CD4-positive, alpha-beta T cell (primary cell): ENCODE measurements at places on chromosomes 4 and X. TPM values are rescaled to one million over a fixed set of nuclear protein-coding genes. Genes with fewer than 3 reads are reported as not detected.

- DNase-seq: no peak
- H3K4me1 ChIP-seq: no peaks in the 10 kb centered on the region
- no peak overlapping the region for H3K27ac ChIP-seq
- H3K36me3 ChIP-seq: no peaks in the 10 kb centered on the region
- no peak overlapping the region for H3K4me3 ChIP-seq
These were observed 222.7 kb upstream of the HAND2 start for GRCh38 chr4:173752610-173753230.

GRCh38 chrX:148381603-148382002, 118.8 kb upstream of the AFF2 start:
- peak overlapping the region; percentile 46 for H3K4me3 ChIP-seq
- H3K4me1 ChIP-seq: peaks cover 21% of the 10 kb centered on the region
- peak; percentile 6 for DNase-seq
- H3K36me3 ChIP-seq: no peaks in the 10 kb centered on the region

GRCh38 chrX:119516157-119516702, 48.0 kb downstream of the SLC25A5 start:
- peak; percentile 9 for DNase-seq
- no peaks in the 10 kb centered on the region for H3K36me3 ChIP-seq
- no peak overlapping the region for H3K4me3 ChIP-seq
- H3K27ac ChIP-seq: no peak overlapping the region
- H3K4me1 ChIP-seq: peaks cover 2% of the 10 kb centered on the region

DNA sequence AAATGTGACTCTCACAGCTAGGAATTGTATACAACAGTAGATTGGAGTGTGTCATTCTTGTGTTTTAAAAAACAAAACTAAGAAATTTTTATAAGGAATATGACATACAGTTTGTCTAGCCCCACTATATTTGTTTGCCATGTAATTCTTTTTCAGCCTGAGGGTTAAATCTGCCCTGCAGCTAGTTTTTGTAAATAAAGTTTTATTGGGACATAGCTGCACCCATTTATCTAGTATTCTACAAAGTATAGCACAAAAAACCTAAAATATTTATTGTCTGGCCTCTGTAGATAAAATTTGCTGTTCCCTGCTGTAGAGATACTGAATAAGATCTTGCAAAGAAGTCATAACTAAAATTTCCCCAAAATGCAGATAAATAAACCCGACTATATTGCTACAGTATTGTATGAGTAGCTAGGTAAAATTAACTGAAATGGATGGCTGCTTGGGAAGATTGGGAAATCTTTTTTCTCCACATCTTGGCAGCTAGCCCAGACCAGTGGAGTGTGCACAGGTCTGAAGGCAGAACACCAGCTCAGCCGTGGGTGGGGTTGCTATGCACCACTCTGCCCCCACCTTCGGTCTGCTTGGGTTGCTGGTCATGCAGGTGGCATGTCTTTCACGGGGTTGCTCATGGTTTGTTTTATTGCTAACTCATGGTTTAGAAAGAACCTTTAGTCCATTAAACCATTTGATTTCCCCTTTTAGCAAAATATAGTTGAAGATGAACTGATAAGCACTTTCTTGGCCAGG, 127.9 kb downstream of the KLHL8 start:
- H3K4me3 ChIP-seq: no peak overlapping the region
- H3K4me1 ChIP-seq: peaks cover 5% of the 10 kb centered on the region
- no peak overlapping the region for H3K27ac ChIP-seq
- peaks cover 33% of the 10 kb centered on the region for H3K36me3 ChIP-seq
- H3K27me3 ChIP-seq: no peaks in the 10 kb centered on the region

- H3K4me1 ChIP-seq: no peaks in the 10 kb centered on the region
- no peaks in the 10 kb centered on the region for H3K36me3 ChIP-seq
- DNase-seq: no peak
- H3K4me3 ChIP-seq: no peak overlapping the region
- no peak overlapping the region for H3K27ac ChIP-seq
These were observed 131.2 kb downstream of the HTR2C start for GRCh38 chrX:114715096-114715495.

GRCh38 chrX:30589146-30589888, 11.8 kb upstream of the TASL start:
- no peak overlapping the region for H3K4me3 ChIP-seq
- no peaks in the 10 kb centered on the region for H3K36me3 ChIP-seq
- no peak overlapping the region for H3K27ac ChIP-seq
- H3K4me1 ChIP-seq: no peaks in the 10 kb centered on the region
- DNase-seq: no peak

CLIC2 gene
- total RNA-seq: 0.89 TPM

DNA sequence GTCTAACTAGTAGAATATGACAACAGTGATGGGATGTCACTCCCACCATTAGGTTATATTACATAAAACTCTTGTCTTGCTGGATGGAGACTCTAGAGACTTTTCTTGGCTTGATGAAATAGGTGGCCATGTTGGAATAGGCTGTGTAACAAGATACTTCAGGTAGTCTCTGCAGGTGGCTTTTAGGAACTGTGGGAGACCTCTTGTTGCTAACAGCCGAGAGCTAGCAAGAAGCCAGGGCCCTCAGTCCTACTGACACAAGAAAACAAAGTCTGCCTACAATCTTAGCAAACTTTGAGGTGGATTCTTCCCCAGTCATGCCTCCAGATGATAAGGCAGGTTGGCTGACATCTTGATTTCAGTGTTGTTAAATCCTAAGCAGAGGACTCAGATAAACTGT, 72.5 kb downstream of the GNL3L start:
- no peaks in the 10 kb centered on the region for H3K4me1 ChIP-seq
- no peaks in the 10 kb centered on the region for H3K27me3 ChIP-seq
- no peak overlapping the region for H3K4me3 ChIP-seq
- H3K27ac ChIP-seq: no peak overlapping the region

- H3K4me3 ChIP-seq: no peak overlapping the region
- H3K27ac ChIP-seq: no peak overlapping the region
These were observed 132.2 kb upstream of the FAM47B start for GRCh38 chrX:34810364-34810763.

GRCh38 chr4:139229534-139230039, 50.4 kb downstream of the MGARP start:
- DNase-seq: peak; percentile 64
- no peaks in the 10 kb centered on the region for H3K36me3 ChIP-seq
- no peak overlapping the region for H3K4me3 ChIP-seq
- H3K27ac ChIP-seq: no peak overlapping the region

DNA sequence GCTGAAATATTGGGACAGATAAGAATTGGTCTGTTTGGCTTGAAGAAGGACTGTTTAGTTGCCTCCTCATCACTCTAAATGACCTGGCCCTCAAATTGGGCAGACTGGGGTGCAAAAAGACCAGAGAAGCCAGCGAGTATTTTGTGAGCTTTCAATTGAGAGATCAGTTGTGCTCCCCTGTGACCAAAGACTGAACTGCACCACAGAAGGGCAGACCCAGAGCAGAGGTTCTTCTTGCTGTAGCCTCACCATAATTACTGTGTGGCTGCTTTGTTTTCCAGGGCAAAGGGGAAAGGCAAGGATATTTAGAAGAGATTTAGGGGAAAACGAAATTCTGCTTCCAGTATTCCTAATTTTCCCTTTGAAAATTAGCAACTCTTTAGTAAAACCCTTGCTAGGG, 104.0 kb upstream of the MBNL3 start:
- no peaks in the 10 kb centered on the region for H3K27me3 ChIP-seq
- H3K27ac ChIP-seq: no peak overlapping the region
- no peaks in the 10 kb centered on the region for H3K4me1 ChIP-seq
- H3K36me3 ChIP-seq: no peaks in the 10 kb centered on the region
- DNase-seq: no peak
- no peak overlapping the region for H3K4me3 ChIP-seq

GRCh38 chr4:184762100-184762499, 28.2 kb upstream of the CENPU start:
- peak overlapping the region; percentile 50 for H3K27ac ChIP-seq
- peaks cover 33% of the 10 kb centered on the region for H3K36me3 ChIP-seq
- no peaks in the 10 kb centered on the region for H3K27me3 ChIP-seq
- peak overlapping the region; percentile 21 for H3K4me3 ChIP-seq

- no peak overlapping the region for H3K27ac ChIP-seq
- H3K27me3 ChIP-seq: no peaks in the 10 kb centered on the region
- H3K36me3 ChIP-seq: no peaks in the 10 kb centered on the region
- no peak overlapping the region for H3K4me3 ChIP-seq
- no peak for DNase-seq
These were observed 102.3 kb downstream of the LARP1B start for GRCh38 chr4:128163177-128164117.

FGF13 gene
- not detected for total RNA-seq

PIGA gene
- 130 TPM for total RNA-seq

GRCh38 chr4:25549413-25549812, 106.2 kb upstream of the SLC34A2 start:
- DNase-seq: no peak
- no peaks in the 10 kb centered on the region for H3K4me1 ChIP-seq
- no peak overlapping the region for H3K4me3 ChIP-seq
- H3K36me3 ChIP-seq: no peaks in the 10 kb centered on the region
- peaks cover 3% of the 10 kb centered on the region for H3K27me3 ChIP-seq

DNA sequence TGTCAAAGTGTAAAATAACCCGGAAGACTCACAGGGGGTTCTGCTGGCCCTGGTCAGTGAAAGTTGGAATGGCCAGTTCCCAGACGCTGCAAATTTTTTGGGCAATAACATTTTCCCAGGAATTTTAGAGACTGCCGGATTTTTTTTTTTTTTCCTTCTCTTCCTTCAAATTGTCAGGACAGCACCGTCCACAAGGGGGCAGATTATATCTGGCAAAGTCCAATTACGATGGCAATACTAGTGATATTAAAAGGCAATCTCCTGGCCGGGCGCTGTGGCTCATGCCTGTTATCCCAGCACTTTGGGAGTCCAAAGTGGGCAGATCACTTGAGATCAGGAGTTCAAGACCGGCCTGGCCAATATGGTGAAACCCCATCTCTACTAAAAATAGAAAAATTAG, 20.5 kb downstream of the SLC25A5 start:
- peaks cover 8% of the 10 kb centered on the region for H3K4me1 ChIP-seq
- no peak overlapping the region for H3K4me3 ChIP-seq
- no peak overlapping the region for H3K27ac ChIP-seq
- no peaks in the 10 kb centered on the region for H3K27me3 ChIP-seq
- peak; percentile 59 for DNase-seq

DNA sequence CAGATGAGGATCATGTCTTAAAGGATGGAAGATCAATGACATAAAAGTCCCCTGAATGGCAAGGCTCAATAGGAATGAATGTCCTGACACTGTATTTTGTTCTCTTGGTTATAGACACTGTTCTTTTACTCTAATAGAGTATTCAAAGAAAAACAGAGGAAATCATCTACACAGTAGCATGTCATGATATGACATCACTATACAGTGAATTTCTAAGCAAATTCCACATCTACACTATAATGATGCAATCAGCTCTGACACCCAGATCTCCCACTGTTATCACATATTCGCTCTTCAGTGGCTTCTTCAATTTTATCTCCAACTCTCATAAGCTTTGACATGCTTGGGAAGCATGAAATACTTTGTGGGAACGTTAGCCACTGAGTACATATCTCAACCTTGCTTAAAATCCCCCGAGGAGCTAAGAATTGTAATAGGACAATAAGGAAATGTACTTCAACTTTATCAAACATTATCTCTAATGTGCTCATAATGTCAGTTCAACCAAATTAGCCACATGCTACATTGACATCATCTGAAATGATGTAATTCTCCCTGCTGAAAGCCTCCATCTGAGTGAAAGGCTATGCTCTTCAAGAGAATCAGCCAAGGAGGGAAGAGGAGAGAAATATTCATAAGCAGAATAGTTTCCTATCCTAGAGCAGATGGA, 139.6 kb upstream of the PTCHD1 start:
- H3K4me1 ChIP-seq: no peaks in the 10 kb centered on the region
- H3K27me3 ChIP-seq: no peaks in the 10 kb centered on the region
- no peak for DNase-seq
- H3K4me3 ChIP-seq: no peak overlapping the region
- no peaks in the 10 kb centered on the region for H3K36me3 ChIP-seq

SHISA3 gene
- total RNA-seq: not detected

GRCh38 chr4:2552806-2553205, 16.4 kb downstream of the FAM193A start:
- peaks cover 15% of the 10 kb centered on the region for H3K4me1 ChIP-seq
- no peak overlapping the region for H3K27ac ChIP-seq
- no peaks in the 10 kb centered on the region for H3K27me3 ChIP-seq
- no peak for DNase-seq
- H3K4me3 ChIP-seq: no peak overlapping the region
- H3K36me3 ChIP-seq: no peaks in the 10 kb centered on the region

GRCh38 chrX:1720836-1721235, 106.0 kb downstream of the ASMT start:
- DNase-seq: no peak
- no peaks in the 10 kb centered on the region for H3K4me1 ChIP-seq
- H3K27me3 ChIP-seq: no peaks in the 10 kb centered on the region
- H3K36me3 ChIP-seq: no peaks in the 10 kb centered on the region
- no peak overlapping the region for H3K27ac ChIP-seq
- H3K4me3 ChIP-seq: no peak overlapping the region

L1CAM gene
- total RNA-seq: 0.89 TPM

CLDN22 gene
- not detected for total RNA-seq

- no peak overlapping the region for H3K27ac ChIP-seq
- no peaks in the 10 kb centered on the region for H3K27me3 ChIP-seq
- no peaks in the 10 kb centered on the region for H3K4me1 ChIP-seq
- H3K4me3 ChIP-seq: no peak overlapping the region
- no peak for DNase-seq
These were observed 274.1 kb upstream of the MAGEB2 start for GRCh38 chrX:29941287-29941686.

GRCh38 chrX:13285693-13286092, 34.2 kb downstream of the ATXN3L start:
- DNase-seq: no peak
- no peaks in the 10 kb centered on the region for H3K27me3 ChIP-seq
- H3K36me3 ChIP-seq: no peaks in the 10 kb centered on the region
- H3K27ac ChIP-seq: no peak overlapping the region
- no peaks in the 10 kb centered on the region for H3K4me1 ChIP-seq

DUSP21 gene
- not detected for total RNA-seq

GRCh38 chrX:107485013-107485412, 35.6 kb downstream of the FRMPD3 start:
- no peak for DNase-seq
- no peak overlapping the region for H3K27ac ChIP-seq
- H3K4me1 ChIP-seq: no peaks in the 10 kb centered on the region
- no peak overlapping the region for H3K4me3 ChIP-seq

ADGRG4 gene
- total RNA-seq: not detected

CYP4V2 gene
- 12.8 TPM for total RNA-seq

DNA sequence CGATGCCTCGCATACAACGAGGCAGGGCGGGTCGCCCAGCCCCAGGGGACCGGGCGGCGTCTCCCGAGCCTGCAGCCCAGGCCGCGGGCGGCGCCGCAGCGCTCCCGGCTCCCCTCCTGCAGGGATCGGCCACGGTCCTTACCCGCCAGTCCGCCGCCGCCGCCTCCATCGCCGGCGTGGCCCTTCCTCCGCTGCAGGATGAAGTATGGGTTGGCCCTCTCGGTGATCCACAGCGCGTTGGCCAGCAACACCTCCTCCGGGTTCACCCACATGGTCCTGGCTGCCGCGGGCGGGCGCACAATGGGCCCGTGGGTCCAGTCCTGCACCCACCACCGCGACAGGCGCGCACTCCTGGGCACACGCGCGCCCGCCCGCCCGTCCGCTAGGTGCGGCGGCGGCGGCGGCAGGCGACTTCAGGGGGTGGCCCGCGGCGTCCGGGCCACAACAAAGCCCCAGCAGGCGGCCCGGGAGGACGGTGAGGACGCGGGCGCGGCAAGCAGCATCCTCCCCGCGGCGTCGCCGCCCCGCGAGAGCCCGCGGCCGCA, 339 bp downstream of the TBC1D9 start:
- peaks cover 39% of the 10 kb centered on the region for H3K27me3 ChIP-seq
- H3K27ac ChIP-seq: no peak overlapping the region
- H3K4me3 ChIP-seq: peak overlapping the region; percentile 20
